ENCODE measurements at places on chromosomes 13 and 19. TPM values are rescaled to one million over a fixed set of nuclear protein-coding genes. Genes with fewer than 3 reads are reported as not detected.

ZNF845 gene
- total RNA-seq, result 8.2 TPM

ATP8A2 gene
- 1.1 TPM for total RNA-seq

CADM4 gene
- 10.4 TPM for total RNA-seq

DCT gene
- 28.3 TPM for total RNA-seq

NKPD1 gene
- 4.2 TPM for total RNA-seq

FAM83E gene
- total RNA-seq, result 2.0 TPM

MEDAG gene
- 3.6 TPM for total RNA-seq

PODNL1 gene
- total RNA-seq, result 0.20 TPM

OR7D2 gene
- not detected for total RNA-seq

GRCh38 chr13:35500144-35500543 lies 23.7 kb upstream of the MAB21L1 start:
- DNase-seq, result no peak

DNA sequence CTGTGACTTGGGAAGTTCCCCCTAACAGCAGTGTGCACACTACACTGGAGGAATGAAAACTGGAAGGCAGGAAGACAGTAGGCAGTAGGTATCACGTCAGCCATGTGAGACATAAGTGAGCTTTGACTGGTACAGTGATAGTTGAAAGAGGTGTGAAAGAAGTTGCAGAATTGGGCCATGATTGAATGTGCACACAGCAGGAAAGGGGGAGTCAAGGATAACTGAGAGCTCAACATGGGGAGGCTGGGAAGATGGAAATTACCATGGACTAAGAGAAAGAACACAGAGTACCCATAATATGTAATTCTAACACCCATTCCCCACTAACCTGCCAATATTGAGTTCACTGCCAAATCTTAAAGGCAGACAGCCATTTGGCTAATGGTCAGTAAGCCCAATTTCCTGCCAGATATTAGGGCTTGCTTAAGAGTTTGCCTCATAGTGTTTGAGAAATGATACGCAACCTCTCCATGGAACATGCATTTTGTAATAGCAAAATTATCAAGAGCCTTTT lies 321.7 kb downstream of the DCT start:
- DNase-seq, result no peak

DNA sequence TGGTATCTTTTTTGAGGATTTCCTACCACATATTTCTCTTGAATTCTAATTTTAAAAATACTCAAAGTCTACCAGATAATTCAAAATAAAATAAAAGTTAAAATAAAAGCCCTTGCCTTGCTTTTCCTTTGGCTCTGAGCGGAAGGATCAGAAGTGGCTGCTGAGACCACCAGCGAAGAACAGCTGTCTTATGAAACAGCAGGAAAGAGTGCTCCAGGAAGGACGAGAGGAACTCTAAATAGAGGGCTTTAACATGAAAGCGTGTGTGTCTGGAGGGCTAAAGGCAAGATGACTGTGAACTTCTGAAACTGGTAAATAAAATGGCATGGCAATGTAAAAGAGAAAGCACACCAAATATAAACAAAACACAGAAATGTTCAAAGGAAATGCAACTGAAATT lies 521.5 kb upstream of the SPRY2 start:
- peak; percentile 47 for DNase-seq

DNA sequence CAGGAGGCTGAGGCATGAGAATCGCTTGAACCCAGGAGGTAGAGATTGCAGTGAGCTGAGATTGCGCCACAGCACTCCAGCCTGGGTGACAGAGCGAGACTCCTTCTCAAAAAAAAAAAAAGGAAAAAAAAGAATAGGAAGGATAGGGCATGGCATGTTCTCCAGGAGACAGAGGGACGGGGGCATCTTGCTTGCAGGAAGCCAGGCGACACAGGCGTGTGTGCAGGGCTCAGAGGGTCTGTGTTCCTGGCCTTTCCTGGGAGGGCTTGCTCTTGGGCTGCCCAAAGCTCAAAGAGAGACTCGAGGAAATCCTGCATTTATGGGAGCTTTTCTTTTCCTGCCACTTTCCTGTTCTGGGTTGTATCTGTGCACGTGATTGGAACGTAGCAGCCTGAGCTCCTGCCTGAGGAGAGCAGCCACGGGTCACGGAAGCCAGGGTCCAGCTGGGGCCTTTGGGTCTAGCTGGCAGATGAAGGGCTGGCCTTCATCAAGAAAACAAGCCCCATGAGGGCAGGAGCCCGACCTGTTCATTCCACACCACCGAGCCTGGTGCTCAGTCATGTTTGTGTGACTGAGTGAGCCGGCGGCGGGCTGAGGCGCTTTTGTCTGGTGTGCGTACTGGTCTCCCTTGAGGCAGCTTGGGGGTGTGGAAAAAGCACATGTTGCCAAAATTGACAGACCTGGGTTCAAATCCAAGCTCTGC lies 44.5 kb downstream of the CAPN12 start:
- no peak for DNase-seq

DNA sequence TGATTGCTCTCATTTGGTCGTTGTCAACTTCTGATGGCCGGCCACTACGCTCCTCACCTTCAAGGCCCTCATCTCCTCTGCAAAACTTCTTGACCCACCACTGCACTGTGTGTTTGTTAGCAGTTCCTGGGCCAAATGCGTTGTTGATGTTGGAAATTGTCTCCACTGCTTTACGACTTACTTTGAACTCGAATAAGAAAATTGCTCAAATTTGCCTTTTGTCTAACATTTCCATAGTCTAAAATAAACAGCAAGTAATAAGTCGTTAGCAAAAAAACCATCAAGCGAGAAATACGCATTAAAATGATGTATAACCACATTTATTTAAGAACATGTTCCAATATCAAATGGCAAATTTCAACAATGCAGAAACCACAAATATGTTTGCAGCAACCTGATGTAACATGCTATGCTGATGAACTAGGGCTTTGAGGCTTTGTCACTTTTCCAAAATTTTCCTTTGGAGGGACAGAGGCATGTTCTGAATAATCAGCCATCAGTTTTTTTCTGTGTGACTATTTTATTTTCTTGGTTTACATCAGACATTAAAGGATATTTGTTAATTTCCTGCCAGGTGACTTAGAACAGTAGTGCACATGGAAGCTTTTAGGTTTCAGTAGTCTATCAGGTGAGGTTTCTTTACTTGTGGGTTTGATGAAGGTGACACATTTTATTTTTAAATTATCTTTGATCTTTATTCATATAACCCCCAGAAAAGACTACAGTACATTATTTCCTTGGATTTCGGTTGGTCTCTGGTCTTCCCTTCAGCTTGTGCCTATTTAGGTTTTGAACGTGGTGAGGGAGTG lies 74.7 kb upstream of the TEX29 start:
- DNase-seq, result no peak

DNA sequence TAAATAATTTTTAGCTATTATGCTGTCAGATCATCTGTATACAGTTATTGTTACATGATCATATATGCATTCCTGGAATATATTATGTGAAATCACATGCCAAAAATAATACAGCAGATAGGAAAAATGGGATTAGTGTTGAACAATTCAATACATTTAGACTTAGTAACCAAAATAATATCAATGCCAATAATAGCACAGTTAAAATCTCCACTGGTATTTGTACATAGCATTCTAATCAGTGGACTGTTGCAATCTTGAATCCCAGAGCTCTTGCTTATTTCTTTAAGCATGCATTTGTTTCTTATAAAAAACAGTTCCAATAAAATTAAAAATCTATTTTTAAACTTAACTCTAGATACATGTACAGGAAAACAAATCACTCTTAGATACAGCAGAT lies 2772.2 kb downstream of the PCDH9 start:
- DNase-seq, result peak; percentile 80

DNA sequence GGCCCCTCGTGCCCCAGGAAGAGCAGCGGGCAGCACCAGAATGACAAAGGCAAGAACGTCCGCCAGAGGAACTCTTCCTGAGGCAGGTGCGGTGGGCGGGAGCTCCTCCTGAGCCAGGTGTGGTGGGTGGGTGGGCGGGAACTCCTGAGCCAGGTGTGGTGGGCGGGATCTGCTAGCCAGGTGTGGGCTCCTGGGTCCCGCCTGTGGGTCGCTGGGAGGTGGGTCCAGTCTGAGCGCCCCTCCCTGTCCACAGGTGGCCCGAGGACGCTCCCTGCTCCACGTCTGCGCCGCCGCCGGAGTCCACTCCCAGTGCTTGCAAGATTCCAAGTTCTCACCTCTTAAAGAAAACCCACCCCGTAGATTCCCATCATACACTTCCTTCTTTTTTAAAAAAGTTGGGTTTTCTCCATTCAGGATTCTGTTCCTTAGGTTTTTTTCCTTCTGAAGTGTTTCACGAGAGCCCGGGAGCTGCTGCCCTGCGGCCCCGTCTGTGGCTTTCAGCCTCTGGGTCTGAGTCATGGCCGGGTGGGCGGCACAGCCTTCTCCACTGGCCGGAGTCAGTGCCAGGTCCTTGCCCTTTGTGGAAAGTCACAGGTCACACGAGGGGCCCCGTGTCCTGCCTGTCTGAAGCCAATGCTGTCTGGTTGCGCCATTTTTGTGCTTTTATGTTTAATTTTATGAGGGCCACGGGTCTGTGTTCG lies 7.0 kb upstream of the HCN2 start:
- no peak for DNase-seq

- DNase-seq, result no peak
Observed at GRCh38 chr13:53214433-53214832, 185.8 kb downstream of the OLFM4 start.

DNA sequence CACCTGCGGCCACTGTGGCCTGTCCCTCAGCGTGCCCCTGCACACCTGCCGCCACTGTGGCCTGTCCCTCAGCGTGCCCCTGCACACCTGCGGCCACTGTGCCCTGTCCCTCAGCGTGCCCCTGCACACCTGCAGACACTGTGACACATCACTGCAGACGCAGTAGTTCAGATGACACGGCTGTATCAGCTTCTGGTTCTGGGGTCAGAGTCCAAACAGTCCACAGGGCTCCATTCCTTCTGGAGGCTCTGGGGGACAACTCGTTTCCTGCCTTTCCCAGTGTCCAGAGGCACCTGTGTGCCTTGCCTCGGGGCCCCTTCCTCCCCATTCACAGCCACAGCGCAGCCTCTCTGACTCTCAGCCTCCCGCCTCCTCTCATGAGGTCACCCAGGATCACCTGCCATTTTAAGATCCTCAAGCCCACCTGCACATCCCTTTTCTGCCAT lies 5.5 kb downstream of the SF3A2 start:
- no peak for DNase-seq

GRCh38 chr13:39335721-39336120 lies 267.3 kb downstream of the LHFPL6 start:
- no peak for DNase-seq

GRCh38 chr13:22644941-22645340 lies 535.8 kb upstream of the SGCG start:
- no peak for DNase-seq

GRCh38 chr13:41970022-41970421 lies 9.1 kb upstream of the VWA8 start:
- no peak for DNase-seq

GRCh38 chr19:44740351-44740824 lies 8.1 kb upstream of the BCL3 start:
- no peak for DNase-seq

DNA sequence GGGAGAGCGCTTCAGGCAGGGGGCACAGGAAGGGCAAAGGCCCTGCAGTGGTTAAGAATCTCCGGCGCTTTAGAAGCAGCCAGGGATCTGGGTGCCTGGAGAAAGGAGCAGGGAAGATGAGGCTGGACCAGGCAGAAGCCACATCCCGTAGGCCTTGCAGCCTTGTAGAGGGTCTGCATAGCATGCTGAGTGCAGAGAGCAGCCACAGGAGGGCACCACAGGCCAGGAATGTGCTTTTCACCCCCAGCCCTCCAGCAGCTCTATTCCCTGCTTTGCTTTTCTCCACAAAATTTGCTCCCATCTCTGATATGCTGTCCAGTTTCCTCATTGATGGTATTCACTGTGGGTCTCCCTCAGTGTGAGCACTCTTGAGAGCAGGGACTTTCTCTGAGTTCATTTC lies 5.7 kb downstream of the WDR62 start:
- no peak for DNase-seq

DNA sequence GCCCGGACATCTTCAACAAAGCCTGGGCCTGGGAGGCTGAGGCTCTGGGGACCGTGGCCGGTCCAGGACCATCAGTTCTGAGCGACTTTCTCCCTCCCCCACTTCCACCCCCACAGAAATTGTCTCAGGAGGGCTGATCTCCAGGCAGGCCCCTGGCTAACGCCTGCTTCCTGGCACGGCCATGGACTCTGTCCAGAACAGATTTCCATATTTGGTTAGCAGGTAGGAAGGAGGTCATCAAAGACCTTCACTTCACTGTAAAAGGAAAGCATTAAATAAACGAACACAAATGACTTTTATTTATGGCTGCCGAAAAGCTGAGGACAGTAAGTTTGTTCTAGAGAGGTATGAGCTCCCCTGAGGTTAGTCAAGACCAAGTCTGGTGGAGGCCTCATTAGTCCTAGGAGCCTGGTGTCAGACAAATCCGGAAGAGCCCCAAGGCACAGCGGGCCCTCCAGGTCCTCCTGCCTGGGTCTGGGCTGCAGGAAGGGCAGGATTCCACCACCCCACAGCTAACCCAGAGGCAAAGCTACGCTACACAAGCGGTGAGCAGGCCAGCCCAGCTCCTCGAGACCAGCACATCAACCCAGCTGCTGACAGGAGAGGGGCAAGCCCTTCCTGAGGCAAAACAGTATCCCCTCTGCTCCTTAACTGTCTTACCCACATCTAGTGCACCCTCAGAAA lies 4.6 kb upstream of the PLPP2 start:
- no peak for DNase-seq

DNA sequence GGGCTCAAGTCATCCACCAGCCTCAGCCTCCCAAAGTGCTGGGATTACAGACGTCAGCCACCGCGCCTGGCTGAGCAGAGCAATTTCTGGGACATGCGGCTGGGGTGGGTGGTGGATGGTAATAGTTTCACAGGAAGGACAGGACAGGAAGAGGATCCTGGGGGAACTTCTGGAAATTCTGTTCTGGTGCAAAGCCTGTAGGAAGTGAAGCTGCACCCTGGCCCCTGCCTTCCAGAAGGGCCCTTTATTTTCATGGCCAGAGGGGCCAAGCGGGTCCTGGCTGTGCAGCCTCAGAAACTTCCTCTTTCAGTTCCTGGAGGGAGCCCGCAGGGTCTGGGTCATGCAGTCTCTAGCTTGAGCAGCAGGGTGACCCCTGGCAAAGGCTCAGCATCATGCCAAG lies 15.7 kb downstream of the FEM1A start:
- DNase-seq, result no peak

DNA sequence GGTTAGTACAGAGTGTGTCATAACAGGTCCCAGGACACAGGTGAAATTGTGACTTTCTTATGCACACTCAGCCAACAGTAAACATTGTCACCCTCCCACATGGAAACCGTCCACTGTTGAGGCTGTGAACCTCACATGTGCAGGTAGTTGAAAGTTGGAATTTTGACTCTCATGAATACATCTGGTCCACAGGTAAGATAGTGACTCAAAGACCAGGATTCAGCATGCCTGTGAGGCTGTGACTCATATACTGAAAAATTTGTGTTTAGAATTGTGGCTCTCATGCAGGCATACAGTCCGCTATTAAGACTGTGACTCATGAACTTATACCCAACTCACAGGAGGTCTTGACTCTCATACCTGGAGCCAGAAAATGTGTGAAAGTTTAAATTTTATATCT lies 67.8 kb downstream of the ZNF728 start:
- no peak for DNase-seq
